Activated naive CD8-positive, alpha-beta T cell treated with anti-CD3 and anti-CD28 coated beads for 36 hours (primary cell): ENCODE measurements at places on chromosomes 6 and 20. TPM values are rescaled to one million over a fixed set of nuclear protein-coding genes. Genes with fewer than 3 reads are reported as not detected.

The SNRPB gene
- 500 TPM for total RNA-seq

The TRIM26 gene
- 70.2 TPM for total RNA-seq

The RNF114 gene
- total RNA-seq: 61.5 TPM

The NOX3 gene
- total RNA-seq: not detected

The BACH2 gene
- 78.0 TPM for total RNA-seq

GRCh38 chr20:37335642-37336368 is 10.1 kb upstream of the SRC start:
- H3K27me3 ChIP-seq: no peaks in the 10 kb centered on the region
- H3K36me3 ChIP-seq: no peaks in the 10 kb centered on the region
- H3K4me3 ChIP-seq: peak overlapping the region; percentile 3
- peaks cover 20% of the 10 kb centered on the region for H3K4me1 ChIP-seq
- DNase-seq: no peak
- no peak overlapping the region for H3K27ac ChIP-seq

- H3K27ac ChIP-seq: no peak overlapping the region
- H3K4me3 ChIP-seq: no peak overlapping the region
- peaks cover 8% of the 10 kb centered on the region for H3K4me1 ChIP-seq
- DNase-seq: no peak
- peaks cover 1% of the 10 kb centered on the region for H3K36me3 ChIP-seq
- peaks cover 3% of the 10 kb centered on the region for H3K27me3 ChIP-seq
Measured at GRCh38 chr6:8738951-8739350, 303.6 kb upstream of the SLC35B3 start.

GRCh38 chr6:87115402-87116135 is 20.7 kb upstream of the CGA start:
- no peak for DNase-seq
- no peaks in the 10 kb centered on the region for H3K4me1 ChIP-seq

DNA sequence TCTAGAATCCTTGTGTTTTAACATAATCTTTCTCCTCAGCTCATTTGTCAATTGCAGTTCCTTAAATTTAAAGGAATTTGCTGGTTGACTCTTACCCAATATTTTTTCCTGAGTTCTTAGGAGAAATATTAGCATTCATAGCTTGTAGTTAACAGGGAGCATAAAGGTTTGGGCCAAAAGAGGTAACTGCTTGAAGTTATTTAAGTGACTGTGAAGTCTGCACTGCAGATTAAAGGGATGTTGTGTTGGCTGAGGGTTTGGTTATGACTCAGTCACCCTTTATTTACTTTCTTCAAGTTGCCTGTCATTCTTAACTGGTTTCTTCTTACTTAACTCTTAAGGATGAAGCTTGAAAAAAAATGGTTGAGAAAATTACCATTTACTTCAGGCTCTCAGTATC is 220.3 kb upstream of the LAMP5 start:
- H3K4me3 ChIP-seq: no peak overlapping the region
- no peak for DNase-seq
- no peaks in the 10 kb centered on the region for H3K36me3 ChIP-seq
- no peaks in the 10 kb centered on the region for H3K27me3 ChIP-seq
- no peak overlapping the region for H3K27ac ChIP-seq

DNA sequence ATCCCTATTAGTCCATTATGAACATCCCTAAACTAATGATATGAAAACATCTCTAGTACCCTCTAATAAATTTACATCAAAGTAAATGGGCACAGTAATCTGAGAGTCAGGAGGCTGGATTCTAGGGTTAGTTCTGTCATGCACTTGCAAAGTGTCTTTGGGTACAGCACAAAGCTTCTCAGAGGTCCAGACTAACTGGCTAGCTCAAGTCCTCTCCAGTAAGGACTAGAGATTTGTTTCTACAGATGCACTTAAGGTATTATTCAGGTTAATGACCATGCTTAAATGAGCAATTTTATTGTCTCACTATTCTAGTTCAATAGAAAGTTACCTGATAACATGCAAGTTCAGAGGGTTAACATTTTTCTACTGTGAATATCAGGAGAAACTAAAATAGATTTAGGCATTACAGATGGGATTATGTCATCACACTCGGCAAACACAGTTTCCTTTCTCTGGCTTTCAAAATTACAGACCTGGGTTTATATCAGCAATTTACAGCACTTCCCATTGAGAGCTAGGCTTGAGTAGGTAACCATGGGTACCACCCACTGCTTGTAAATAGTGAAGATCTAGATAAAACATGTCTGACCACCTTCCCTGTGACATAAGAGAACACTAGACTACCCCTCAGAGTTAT is 402.9 kb upstream of the RUNX2 start:
- H3K4me3 ChIP-seq: peak overlapping the region; percentile 53
- no peak for DNase-seq
- peaks cover 14% of the 10 kb centered on the region for H3K36me3 ChIP-seq
- peaks cover 56% of the 10 kb centered on the region for H3K4me1 ChIP-seq
- peak overlapping the region; percentile 80 for H3K27ac ChIP-seq

DNA sequence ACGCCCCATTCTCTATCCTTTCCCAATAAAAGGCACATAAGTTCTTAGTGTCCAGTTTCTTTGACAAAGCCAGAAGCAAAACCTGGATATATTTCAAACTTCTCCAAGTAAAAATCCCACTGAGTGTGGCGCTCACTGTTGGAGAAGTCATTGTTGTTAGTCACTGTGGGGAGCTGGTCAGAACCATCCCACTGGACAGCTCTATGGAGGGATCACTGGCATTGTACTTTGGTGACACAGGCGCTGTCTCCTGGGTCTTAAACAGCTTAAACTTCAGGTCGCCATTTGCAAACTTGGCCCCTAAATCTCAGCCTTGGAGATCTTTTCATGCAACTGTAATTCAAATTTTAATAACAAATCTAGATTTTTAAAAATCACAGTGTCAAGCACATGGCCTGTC is 111.5 kb upstream of the SLC24A3 start:
- H3K4me1 ChIP-seq: no peaks in the 10 kb centered on the region
- no peaks in the 10 kb centered on the region for H3K36me3 ChIP-seq
- no peak for DNase-seq
- no peaks in the 10 kb centered on the region for H3K27me3 ChIP-seq

DNA sequence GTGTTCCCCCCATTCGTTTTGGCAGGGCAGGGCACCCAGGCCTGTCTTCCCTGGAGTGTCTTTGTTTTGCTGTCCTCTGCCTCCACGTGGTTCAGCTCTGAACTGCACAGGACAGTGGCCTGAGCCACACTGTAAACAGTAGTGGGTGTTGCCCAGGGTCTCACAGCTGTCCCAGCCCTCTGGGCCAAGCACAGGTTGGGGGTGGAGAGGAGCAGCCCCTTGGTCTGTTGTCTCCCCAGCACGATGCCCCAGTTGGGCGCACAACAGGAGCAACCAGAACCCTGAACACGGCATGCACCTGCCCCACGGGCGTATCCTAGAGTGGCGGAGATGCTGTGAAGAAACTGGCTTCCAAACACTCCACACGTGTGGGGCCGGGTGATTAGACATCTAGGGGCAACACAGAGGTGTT is 14.4 kb downstream of the CCDC167 start:
- no peak for DNase-seq
- peaks cover 22% of the 10 kb centered on the region for H3K36me3 ChIP-seq
- H3K4me1 ChIP-seq: peaks cover 25% of the 10 kb centered on the region
- H3K27me3 ChIP-seq: no peaks in the 10 kb centered on the region
- H3K4me3 ChIP-seq: no peak overlapping the region

DNA sequence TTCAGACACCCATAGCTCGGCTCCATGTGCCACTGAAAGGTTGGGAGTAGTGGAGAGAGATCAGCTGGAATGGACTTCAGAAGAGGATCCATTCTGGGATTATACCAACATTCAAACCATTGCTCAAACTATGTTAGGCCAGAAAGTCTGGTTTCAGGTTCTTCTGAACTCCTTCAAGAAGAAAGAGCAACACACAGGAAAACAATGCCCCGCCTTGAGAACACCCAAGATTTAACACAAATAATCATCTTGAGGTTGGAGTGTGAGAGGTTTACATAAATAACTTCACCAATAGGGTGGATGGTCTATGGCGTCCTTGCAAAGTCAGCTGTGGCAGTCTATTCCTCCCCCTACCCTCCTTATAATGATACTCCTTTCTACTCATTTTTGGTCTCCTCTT is 211.6 kb upstream of the SUPT3H start:
- no peak overlapping the region for H3K27ac ChIP-seq
- H3K27me3 ChIP-seq: no peaks in the 10 kb centered on the region
- no peak overlapping the region for H3K4me3 ChIP-seq
- H3K4me1 ChIP-seq: peaks cover 55% of the 10 kb centered on the region

DNA sequence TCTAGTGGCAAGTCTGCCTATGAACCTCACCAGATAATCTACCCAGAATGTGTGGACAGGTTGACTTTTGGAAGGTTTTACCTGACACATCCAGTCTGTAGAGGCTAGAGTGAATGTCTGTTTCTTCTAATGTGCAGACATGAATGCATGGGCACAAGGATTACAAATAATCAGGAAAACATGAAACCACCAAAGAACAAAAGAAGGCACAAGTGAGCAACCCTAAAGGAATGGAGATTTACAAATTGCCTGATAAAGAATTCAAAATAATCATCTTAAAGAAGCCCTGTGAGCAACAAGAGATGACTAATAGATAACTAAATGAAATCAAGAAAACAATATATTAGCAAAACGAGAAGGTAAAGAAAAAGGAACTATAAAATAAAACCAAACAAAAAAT is 876.1 kb upstream of the ADGRB3 start:
- no peaks in the 10 kb centered on the region for H3K4me1 ChIP-seq
- H3K27me3 ChIP-seq: no peaks in the 10 kb centered on the region
- no peak overlapping the region for H3K4me3 ChIP-seq
- DNase-seq: no peak

GRCh38 chr6:99745651-99746050 is 139.0 kb downstream of the PRDM13 start:
- H3K27ac ChIP-seq: no peak overlapping the region
- H3K4me1 ChIP-seq: peaks cover 2% of the 10 kb centered on the region
- DNase-seq: no peak
- no peaks in the 10 kb centered on the region for H3K36me3 ChIP-seq
- no peak overlapping the region for H3K4me3 ChIP-seq

GRCh38 chr20:18728870-18729224 is 84.7 kb upstream of the SCP2D1 start:
- no peak overlapping the region for H3K27ac ChIP-seq
- DNase-seq: no peak
- peaks cover 13% of the 10 kb centered on the region for H3K4me1 ChIP-seq

GRCh38 chr6:107807196-107807811 is 16.8 kb downstream of the SCML4 start:
- H3K4me3 ChIP-seq: no peak overlapping the region
- no peak for DNase-seq
- H3K27ac ChIP-seq: peak overlapping the region; percentile 7
- no peaks in the 10 kb centered on the region for H3K27me3 ChIP-seq

- no peak overlapping the region for H3K27ac ChIP-seq
- peaks cover 47% of the 10 kb centered on the region for H3K4me1 ChIP-seq
- H3K27me3 ChIP-seq: peaks cover 3% of the 10 kb centered on the region
- DNase-seq: no peak
- H3K36me3 ChIP-seq: peaks cover 2% of the 10 kb centered on the region
Measured at GRCh38 chr20:64039293-64040160, 3.5 kb downstream of the C20orf204 start.

DNA sequence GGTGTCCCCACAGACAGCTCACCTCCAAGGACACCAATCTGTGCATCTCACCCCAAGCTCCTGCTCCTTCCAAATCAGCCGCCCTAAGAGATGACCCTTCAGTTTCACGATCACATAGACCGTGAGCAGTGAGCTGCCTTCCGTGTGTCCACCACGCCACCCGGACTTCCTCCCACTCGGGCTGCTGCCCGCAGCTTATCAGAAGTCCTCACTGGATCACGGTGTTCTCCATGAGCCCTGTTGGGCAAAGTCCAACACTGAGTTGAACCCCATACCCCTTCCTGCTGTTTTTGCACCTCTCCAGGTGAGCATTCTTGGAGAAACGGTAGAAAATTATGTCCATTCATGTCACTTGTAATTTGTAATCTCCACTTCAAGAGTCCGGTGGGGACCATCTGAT is 234.4 kb downstream of the SMOC2 start:
- no peak for DNase-seq
- H3K36me3 ChIP-seq: no peaks in the 10 kb centered on the region
- H3K27me3 ChIP-seq: peaks cover 9% of the 10 kb centered on the region
- no peak overlapping the region for H3K27ac ChIP-seq
- H3K4me1 ChIP-seq: no peaks in the 10 kb centered on the region

DNA sequence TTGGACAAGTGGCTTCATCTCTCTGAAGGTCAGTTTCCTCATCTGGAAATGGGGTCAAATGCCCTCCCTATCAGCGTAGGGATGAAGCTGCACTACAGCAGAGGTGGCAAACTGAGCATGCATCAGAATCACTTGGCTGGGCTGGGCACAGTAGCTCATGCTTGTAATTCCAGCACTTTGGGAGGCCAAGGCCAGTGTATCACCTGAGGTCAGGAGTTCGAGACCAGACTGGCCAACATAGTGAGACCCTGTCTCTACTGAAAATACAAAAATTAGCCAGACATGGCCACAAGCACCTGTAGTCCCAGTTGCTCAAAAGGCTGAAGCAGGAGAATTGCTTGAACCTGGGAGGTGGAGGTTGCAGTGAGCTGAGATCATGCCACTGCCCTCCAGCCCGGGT is 6.7 kb upstream of the MMP9 start:
- H3K4me1 ChIP-seq: peaks cover 67% of the 10 kb centered on the region
- no peak overlapping the region for H3K27ac ChIP-seq
- no peaks in the 10 kb centered on the region for H3K36me3 ChIP-seq
- peaks cover 51% of the 10 kb centered on the region for H3K27me3 ChIP-seq
- no peak for DNase-seq
